Body of pancreas (tissue), 4 donors: ENCODE measurements at places on chromosomes 12 and 14.

GRCh38 chr12:1435044-1435443 is 159.3 kb downstream of the FBXL14 start:
- no peak overlapping the region for H3K4me3 ChIP-seq
- peaks cover 13% of the 10 kb centered on the region for H3K4me1 ChIP-seq
- H3K27ac ChIP-seq, result no peak overlapping the region
- H3K36me3 ChIP-seq, result no peaks in the 10 kb centered on the region
- no peak for DNase-seq

- H3K36me3 ChIP-seq, result no peaks in the 10 kb centered on the region
- no peaks in the 10 kb centered on the region for H3K4me1 ChIP-seq
- no peak for DNase-seq
- no peak overlapping the region for H3K4me3 ChIP-seq
- H3K27me3 ChIP-seq, result no peaks in the 10 kb centered on the region
- H3K27ac ChIP-seq, result no peak overlapping the region
Measured at GRCh38 chr12:10553148-10553547, 47.5 kb downstream of the EIF2S3B start.

DNA sequence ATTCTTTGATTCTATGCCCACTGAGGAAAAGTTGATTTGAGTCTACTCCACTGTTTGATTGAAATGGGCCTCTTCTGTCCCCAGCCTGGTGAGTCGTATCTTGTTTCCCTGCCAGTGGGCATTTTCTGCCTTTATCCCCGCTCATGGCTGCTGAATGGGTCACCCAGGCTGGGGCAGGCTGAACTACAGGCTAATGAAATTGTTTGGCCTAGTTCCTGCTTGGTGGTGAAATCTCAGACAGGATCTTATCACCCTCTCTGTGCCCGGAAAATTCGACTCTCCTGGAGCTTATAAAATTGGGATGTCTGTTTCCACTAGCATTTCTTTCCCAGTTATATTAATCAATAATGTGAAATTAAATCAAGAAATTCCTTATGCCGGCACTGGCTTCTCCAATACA is 65.0 kb downstream of the CHST11 start:
- H3K27me3 ChIP-seq, result no peaks in the 10 kb centered on the region
- no peak overlapping the region for H3K4me3 ChIP-seq
- H3K27ac ChIP-seq, result no peak overlapping the region
- DNase-seq, result no peak

- no peaks in the 10 kb centered on the region for H3K4me1 ChIP-seq
- no peak overlapping the region for H3K4me3 ChIP-seq
- DNase-seq, result no peak
Measured at GRCh38 chr12:67475725-67476124, 172.8 kb upstream of the DYRK2 start.

- H3K4me3 ChIP-seq, result no peak overlapping the region
- no peak for DNase-seq
- no peaks in the 10 kb centered on the region for H3K4me1 ChIP-seq
- H3K27me3 ChIP-seq, result no peaks in the 10 kb centered on the region
Measured at GRCh38 chr12:132262256-132263060, 66.9 kb downstream of the GALNT9 start.

GRCh38 chr14:97395068-97395467 is 597.9 kb downstream of the VRK1 start:
- H3K4me1 ChIP-seq, result no peaks in the 10 kb centered on the region
- no peak for DNase-seq
- H3K27me3 ChIP-seq, result no peaks in the 10 kb centered on the region
- H3K27ac ChIP-seq, result no peak overlapping the region
- H3K36me3 ChIP-seq, result no peaks in the 10 kb centered on the region

GRCh38 chr12:116245189-116245588 is 32.3 kb downstream of the MED13L start:
- H3K36me3 ChIP-seq, result no peaks in the 10 kb centered on the region
- H3K4me1 ChIP-seq, result peaks cover 72% of the 10 kb centered on the region
- no peak for DNase-seq
- H3K27ac ChIP-seq, result no peak overlapping the region
- H3K27me3 ChIP-seq, result no peaks in the 10 kb centered on the region

- no peaks in the 10 kb centered on the region for H3K36me3 ChIP-seq
- H3K4me1 ChIP-seq, result no peaks in the 10 kb centered on the region
- no peaks in the 10 kb centered on the region for H3K27me3 ChIP-seq
Measured at GRCh38 chr14:66078006-66078405, 408.2 kb upstream of the CCDC196 start.

- peaks cover 11% of the 10 kb centered on the region for H3K4me1 ChIP-seq
- H3K27ac ChIP-seq, result no peak within 1 kb of the TSS
- peaks cover 4% of the 10 kb centered on the region for H3K27me3 ChIP-seq
- H3K36me3 ChIP-seq, result no peaks in the 10 kb centered on the region
Measured at GRCh38 chr14:28766469-28766955, at the start of gene FOXG1. Gene FOXG1 (plus strand): TSS chr14:28766787. CDS start chr14:28767280, 493 bp downstream.

DNA sequence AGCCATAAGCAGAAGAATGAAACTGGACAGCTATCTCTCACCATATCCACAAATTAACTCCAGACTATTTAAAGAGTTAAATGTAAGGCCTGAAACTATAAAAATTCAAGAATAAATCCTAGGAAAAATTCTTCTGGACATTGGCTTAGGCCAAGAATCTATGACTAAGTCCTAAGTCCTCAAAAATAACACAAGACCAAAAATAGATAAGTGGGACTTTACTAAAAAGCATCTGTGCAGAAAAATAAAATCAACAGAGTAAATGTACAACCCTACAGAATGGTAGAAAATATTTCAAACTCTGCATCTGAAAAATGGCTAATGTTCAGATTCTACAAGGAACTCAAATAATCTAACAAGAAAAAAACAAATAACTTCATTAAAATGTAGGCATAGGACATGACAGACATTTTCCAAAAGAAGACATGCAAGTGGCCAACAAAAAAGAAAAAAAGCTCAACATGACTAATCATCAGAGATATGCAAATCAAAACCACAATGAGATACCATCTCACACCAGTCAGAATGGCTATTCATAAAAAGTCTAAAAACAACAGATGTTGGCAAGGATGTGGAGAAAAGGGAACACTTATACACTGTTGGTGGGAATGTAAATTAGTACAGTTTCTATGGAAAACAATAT is 61.0 kb upstream of the PPFIA2 start:
- DNase-seq, result no peak
- no peak overlapping the region for H3K4me3 ChIP-seq
- no peaks in the 10 kb centered on the region for H3K4me1 ChIP-seq
